ENCODE measurements at places on chromosomes 13 and 19.

GRCh38 chr13:100636004-100636403, 38.6 kb downstream of the TMTC4 start:
- DNase-seq: no peak

DNA sequence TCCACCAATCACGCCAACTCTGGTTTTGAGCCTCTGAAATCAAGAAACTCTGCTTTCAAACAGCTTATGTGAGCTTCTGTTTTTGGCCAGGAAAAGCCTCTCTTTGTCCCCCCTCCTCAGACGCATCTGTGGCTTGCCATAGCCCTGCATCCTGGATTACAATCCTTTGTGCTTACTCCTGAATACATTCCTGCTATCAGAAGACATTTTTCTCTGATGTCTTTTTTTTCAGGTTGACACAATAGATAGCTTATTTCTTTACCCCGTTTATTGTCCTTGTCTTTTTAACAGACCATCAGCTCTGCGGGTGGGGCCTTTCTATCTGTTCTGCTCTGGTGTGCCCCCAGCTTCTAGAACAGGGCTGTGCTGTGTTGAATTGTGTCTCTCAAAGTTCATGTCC, 11.0 kb downstream of the PNMA8B start:
- no peak for DNase-seq

GRCh38 chr19:17909003-17909732, 23.6 kb upstream of the CCDC124 start:
- no peak for DNase-seq

GRCh38 chr19:35908973-35909683, 1.0 kb upstream of the TYROBP start:
- no peak for DNase-seq

- no peak for DNase-seq
Measured at GRCh38 chr13:29513002-29513980, 82.2 kb downstream of the SLC7A1 start.

- DNase-seq: no peak
Measured at GRCh38 chr13:89966524-89966923, 1381.0 kb upstream of the MIR17HG start.

DNA sequence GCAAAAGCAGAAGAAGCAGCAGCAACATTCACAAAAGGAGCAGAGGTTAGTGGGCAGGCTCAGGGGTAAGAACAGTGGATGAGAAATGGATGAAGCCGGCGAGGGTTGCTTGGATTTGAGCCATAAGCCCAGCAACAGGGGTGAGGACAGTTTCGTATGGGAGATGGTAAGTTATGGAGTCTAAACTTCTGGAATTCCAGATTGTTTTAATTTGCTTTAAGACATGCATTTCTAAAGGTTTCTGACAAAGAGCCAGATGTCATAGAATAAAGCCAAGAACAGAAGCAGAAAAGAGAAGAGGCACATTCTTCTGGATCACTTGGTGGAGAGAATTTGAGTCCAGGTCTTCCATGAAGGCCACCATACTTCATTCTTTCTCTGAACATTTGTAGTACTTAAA, 76.6 kb downstream of the TNFSF11 start:
- no peak for DNase-seq

DNA sequence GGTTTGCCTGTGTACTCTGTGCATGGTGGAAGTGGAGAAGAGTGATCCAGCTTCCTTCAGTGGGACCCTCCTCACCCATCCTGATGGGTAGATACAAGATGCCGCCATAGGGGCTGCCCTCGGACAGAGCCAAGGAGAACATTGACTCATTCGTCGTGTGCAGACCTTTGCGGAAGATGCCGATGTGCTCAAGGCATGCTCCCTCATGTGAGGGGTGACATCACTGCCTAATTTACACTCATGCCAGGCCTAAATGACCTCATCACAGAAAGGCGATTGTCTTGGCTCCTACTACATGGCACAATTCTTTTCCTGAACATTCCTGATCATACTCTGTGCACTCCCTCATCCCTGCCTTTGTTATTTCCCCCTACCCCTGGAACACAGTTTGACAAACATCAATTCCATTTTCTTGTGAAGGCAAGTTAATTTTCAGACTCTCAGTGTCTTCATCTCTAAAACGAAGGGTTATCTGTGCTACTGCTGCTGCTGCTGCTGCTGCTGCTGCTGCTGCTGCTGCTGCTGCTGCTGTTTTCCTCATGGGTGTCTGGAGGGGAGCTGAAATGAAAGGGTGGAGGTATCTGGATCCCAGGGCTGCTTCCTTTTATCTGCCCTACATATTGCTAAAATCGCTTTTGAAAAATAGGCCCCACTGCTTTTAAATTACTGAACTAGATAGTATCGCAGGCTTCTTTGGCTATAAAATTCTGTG, 146.5 kb upstream of the ARGLU1 start:
- DNase-seq: no peak

DNA sequence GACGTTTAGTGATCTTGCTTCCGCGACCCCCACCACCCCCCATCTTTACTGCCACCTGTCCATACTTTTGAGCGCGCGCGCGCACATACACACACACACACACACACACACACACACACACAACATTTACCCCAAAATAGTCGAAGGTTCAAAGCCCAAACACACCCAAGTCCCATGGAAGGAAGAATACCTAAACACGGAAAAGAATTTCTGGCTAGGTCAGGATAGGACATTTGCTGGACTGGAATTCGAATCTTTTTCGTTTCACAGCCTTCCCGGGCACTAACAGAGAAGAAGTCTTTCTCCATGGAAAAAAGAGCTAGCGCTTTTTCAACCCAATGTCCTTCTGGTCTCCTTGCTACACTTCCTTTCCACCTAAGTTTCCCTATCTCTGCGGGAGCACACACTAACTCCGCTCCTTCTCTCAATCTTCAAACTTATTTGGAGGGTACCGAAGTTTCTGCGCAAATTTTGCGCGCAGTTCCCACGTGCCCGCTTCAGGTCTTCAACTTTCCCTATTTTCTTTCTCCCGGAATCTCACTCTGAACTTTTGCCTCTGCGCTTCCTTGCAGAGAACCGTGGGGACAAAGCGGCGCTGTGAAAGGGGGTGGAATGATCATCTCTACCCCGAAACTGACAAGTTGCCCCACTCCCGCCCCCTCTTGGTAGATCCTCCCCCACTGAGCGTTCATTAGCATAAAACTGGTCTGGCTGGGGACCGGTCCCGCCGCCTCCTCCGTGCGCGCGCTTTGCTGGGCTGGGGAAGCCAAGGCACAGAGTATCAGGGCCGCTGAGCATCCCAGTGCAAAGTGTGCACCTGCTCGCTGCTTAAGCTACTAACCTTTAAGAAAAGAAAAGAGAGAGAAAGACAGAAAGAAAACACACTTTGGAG, 2.7 kb downstream of the DACH1 start:
- DNase-seq: no peak

All from stimulated activated CD4-positive, alpha-beta T cell treated with anti-CD3 and anti-CD28 coated beads, Interleukin-1b, Interleukin-23, amount 100 ng/mL, for 24 hours (primary cell).